Muscle of leg (tissue), 16 donors: ENCODE measurements at places on chromosomes 2 and 18. TPM values are rescaled to one million over a fixed set of nuclear protein-coding genes. Genes with fewer than 3 reads are reported as not detected.
A peak's percentile ranks its signal among the peaks of the same experiment; 100 is the strongest.

The ZC3H6 gene
- 8.2 TPM for total RNA-seq

The CLEC4F gene
- 0.09 TPM for total RNA-seq

The RUFY4 gene
- total RNA-seq: 0.27 TPM

The EDAR gene
- total RNA-seq: 0.04 TPM

DNA sequence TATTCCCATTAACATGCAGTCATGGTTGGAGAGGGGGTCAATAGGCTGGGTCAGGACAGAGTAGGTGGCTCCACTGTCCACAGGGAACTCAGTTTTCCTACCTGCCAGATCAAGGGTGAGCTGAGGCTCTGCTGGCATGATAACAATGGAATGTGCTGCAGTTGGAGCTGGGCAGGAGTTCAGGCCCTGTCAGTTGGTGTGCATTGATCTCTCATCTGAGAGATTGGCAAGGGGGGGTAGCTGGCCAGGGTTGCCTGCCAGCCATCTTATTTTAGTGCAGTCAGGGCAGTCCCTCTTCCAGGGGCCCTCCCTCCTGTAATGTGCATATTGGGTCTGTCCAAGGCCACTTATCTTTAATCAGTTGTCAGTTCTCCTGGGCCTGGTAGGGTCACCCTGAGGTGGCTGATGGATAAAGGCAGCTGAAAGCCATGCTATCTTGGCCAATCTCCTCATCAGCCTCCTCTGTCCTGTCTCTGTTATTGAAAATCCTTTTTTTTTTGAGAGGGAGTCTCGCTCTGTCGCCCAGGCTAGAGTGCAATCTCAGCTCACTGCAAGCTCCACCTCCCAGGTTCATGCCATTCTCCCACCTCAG lies 38.1 kb upstream of the CCBE1 start:
- no peak for DNase-seq

GRCh38 chr2:219314804-219315468 lies 5.7 kb upstream of the PTPRN start:
- DNase-seq: no peak

GRCh38 chr2:107466241-107466640 lies 360.5 kb upstream of the RGPD4 start:
- no peak for DNase-seq

GRCh38 chr2:7070483-7070882 lies 153.3 kb downstream of the RNF144A start:
- no peak for DNase-seq

DNA sequence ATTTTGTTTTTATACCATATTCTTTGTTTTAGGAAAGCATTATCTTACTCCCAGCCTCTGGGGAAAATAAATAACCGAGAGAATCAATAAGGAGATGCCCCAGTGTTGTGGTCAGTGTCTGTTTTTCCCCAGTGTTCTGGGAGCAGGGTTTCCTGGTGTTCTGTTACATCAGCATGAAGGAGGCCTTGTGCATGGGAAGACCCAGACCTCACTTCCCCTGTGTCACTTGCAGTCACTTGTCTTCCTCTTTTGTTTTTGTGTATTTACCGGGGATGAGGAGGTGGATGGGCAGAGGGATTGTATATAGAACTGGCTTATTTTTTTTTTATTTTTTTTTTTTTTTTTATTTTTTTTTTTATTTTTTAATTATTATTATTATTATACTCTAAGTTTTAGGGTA lies 45.0 kb upstream of the MGAT5 start:
- peak; percentile 68 for DNase-seq

- no peak for DNase-seq
These were observed 38.8 kb downstream of the EPHA4 start for GRCh38 chr2:221533299-221533698.

GRCh38 chr2:134148172-134148571 lies 105.7 kb upstream of the MGAT5 start:
- no peak for DNase-seq
